ENCODE measurements at places on chromosomes 6 and 20.
A peak's percentile ranks its signal among the peaks of the same experiment; 100 is the strongest.

DNA sequence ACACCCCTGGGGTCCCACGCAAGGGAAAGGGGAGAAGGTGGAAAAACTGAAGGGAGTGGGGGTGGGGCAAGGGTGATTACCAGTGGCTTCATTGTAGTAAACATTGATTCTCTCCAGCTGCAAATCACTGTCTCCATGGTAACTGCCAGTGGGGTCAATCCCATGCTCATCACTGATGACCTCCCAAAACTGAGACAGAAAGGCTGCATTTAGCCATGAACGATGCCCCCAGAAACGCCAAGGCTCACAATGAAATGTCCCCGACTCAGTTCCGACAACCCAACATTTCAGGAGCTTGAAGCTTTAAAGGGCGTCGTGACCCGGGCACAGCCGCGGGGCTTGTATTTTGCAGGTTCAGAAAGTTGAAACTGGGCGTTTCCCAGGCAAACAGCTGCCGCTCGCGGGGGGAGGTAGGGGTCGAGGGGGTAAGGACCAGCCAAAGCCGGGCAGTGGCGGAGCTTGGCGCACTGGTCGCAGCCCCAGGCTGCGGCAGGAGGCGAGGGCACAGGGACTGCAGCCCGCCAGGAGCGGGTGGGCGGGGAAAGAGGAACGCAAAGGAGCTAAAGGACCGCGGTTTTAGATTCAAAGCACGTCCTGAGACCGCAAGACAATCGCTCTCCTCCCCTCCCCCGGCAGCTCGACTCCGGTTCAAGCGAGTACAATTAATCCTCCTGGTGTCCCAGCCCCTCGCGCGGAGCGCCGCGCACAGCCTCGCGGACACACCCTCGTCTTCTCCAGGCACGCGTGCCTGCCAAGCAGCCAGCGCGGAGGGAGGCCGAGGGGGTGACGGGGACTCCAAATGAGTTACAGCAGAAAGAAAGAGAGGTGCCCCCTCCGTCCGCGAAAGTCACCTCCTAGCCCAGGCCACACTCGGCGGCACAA lies 731 bp downstream of the TUBB2B start:
- DNase-seq, result no peak

- no peak for DNase-seq
Measured at GRCh38 chr6:136403110-136403980, 113.7 kb upstream of the BCLAF1 start.

- no peak for DNase-seq
Measured at GRCh38 chr6:79246891-79247290, 12.4 kb upstream of the HMGN3 start.

- no peak for DNase-seq
Measured at GRCh38 chr6:120411394-120411793, 922.9 kb downstream of the TBC1D32 start.

DNA sequence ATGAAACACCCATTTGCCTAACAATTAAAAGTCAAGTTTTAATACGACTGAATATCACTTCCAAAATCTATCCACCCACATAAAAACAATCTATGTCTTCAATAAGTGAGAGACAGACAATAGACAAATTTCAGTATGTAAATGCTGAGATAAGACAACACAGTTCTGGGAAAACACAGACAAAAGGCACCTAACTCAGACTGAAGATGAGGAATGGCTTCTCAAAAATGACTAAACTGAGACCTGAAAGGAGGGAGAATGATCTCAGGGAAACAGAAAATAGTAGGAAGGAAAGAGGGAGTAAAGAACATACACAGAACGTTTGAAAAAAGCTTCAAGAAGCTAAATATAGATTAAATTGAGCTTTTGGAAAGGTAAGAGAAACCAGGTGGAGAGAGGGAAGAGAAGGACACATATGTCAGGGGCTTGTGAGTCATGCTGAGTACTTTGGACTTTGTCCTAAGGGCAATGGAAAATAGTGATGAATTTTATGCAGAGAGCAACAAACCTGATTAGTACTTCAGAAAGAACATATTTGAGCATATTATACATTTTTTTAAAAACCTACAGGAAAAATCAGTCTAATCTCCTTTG lies 16.1 kb downstream of the LMBRD1 start:
- DNase-seq, result no peak

- no peak for DNase-seq
Measured at GRCh38 chr6:110493253-110493800, 16.9 kb upstream of the SLC22A16 start.

- no peak for DNase-seq
Measured at GRCh38 chr20:33810259-33810658, 889 bp upstream of the CHMP4B start.

GRCh38 chr6:20203561-20204511 lies 8.4 kb downstream of the MBOAT1 start:
- DNase-seq, result peak; percentile 38

DNA sequence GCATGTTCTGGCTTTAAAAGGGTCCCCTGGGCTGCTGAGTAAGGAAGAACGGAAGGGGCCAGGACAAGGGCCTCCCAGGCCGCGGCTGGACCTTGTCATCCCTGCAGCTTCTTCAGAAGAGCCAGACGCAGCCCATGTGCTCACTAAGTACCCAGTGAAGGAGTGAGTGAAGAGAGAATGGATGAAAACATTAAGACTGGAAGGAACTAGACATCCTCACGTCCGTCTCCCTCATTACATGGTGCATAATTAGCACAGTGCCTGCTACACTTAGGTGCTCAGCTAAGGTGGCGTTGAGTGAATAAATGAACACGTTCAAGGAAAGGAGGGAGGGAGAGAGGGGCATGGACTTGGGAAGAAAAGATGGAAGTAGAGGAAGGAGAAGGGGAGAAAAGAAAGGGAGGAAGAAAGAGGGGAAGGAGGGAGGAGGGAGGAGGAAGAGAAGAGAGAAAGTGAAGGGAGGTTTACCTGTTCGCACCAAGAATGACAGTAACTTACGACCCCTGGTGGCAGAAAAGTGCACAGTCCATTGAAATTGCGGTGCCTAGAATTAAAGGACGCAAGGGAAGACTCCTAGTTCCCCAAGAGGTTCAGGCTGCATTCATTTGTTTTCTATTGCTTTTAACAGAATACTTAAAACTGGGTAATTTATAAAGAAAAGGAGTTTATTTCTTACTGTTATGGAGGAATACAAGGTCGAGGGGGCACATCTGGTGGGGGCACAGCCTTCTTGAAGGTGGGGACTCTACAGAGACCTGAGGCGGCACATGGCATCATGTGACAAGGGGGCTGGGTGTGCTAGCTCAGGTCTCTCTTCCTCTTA lies 8.0 kb downstream of the TP53RK start:
- DNase-seq, result peak; percentile 63

- DNase-seq, result no peak
Measured at GRCh38 chr6:42088101-42088591, 37.8 kb downstream of the TAF8 start.

GRCh38 chr20:44460795-44461141 lies 14.9 kb upstream of the TTPAL start:
- peak; percentile 76 for DNase-seq

- no peak for DNase-seq
Measured at GRCh38 chr20:47876311-47877088, 91.2 kb upstream of the SULF2 start.

- DNase-seq, result no peak
Measured at GRCh38 chr20:59822291-59823029, 111.0 kb downstream of the SYCP2 start.

DNA sequence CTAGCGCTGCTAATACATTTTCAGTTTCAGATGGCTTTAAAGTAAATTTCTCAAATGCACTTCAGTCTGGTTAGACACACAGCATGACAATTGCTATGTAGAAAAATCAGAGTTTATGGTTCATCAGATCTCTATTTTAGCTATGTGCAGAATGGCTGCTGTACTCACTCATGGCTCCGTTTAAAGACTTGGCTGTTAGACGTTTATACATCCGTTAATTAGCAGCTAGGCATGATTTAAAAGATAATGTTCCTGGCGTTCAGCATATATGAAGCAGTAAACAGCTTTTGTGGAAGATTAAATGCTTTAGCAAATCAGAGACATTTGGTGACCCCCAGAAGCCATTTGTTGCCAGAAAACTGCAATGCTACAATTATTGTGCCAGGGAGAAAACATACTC lies 350.0 kb upstream of the MANEA start:
- DNase-seq, result no peak

GRCh38 chr6:83514466-83514865 lies 2.1 kb downstream of the PRSS35 start:
- no peak for DNase-seq

GRCh38 chr20:58143531-58143930 lies 84.9 kb downstream of the ANKRD60 start:
- DNase-seq, result no peak

DNA sequence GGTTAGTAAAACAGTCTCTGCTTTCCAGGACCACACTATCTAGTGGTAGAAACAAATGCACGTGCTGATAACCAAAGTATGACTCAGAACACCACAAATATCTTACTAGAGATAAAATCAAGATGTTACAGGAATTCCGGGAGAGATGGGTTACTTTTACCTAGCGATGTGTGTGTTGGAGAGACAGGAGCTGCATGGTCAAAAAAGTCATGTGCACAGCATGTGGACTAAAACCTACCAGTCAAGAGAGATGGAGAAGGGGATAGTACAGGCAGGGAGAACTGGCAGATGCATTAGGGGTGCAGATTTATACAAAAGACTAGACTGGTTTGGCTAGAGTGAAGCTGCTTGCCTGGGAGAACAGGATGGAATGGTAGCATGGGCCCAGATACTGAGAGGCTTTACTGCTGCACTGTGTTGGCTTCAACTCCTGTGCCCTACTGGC lies 75.3 kb upstream of the MRAP2 start:
- DNase-seq, result no peak

GRCh38 chr6:2990248-2990931 lies 9.3 kb upstream of the NQO2 start:
- DNase-seq, result no peak

GRCh38 chr6:131765081-131765803 lies 42.6 kb upstream of the ENPP1 start:
- no peak for DNase-seq

DNA sequence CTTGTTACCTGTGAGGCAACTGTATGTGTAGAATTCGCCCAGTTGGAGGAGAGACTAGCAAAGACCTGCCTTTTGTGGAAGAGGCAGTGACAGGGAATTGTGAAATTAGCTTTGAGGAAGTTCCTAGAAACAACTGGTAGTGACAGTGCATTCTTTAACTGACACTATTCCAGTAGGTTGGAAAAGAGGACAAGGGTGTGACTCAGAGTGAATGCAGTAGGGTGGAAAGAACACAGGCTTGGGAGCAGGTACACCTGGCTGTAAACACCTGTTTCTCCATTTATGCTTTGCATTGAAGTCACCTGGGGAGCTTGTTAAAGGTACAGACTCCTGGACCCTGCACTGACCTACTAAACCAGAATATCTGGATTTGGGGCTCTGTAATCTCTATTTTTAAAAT lies 295.7 kb downstream of the PHACTR1 start:
- DNase-seq, result no peak

- DNase-seq, result no peak
Measured at GRCh38 chr6:147805155-147805554, 296.7 kb downstream of the SAMD5 start.

DNA sequence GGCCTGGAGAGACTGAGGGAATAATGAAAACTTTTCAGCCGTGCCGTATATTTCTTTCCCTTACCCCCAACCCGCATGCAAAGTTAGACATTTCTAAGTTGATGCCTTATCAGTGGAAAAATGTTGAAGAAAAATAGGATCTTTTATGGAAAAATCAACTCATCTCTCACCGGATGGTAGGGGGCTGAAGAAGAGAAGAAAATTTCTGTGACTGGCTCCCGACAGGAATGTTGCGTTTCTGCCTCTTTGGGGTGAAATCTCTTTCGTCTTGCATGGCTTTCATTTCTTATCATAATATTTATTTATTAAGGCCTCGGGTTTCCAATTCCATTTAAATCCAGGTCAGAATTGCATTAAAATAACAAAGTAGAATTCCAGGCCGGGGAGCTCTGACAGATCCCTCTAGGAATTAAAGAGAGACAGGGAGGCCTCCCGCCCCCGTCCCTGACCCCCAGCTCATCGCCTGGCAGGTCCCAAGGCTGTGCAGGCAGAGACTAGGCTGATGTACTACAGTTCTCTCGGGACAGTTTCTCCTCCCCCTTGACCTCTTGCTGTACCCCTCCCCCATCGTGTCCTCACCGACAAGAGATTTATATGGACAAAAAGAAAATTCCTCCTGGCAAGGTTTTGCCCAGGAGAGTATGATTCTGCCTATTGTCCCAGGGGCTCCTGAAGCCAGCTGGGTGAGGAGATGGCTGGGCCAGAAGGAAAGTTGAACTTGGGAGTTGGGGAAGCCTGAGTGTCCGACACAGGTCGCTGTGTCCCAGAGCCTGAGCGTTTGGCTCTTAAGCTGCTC lies 1.3 kb downstream of the SCUBE3 start:
- DNase-seq, result no peak

DNA sequence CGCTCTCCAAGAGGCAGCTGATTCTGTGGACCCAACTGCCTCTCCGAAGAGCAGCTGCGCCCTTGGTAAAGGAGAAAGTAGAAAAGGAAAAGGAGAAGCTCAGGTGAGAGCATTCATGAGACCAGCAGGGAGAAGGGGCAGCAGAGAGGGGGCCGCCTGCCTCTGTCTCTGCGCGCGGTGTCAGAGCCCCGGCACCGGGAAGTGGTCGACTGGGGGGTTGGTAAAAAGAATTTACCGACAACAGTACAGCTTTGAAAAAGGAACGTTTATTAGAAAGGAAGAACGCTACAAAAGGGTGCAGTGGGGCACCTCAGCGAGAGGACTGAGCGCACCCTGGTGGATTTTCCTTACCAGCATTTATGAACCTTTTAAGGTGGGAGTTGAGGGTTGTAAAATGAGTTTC lies 61.9 kb downstream of the GPR6 start:
- DNase-seq, result no peak

GRCh38 chr6:161104966-161105365 lies 113.4 kb downstream of the MAP3K4 start:
- no peak for DNase-seq

- DNase-seq, result no peak
Measured at GRCh38 chr6:168992446-168993144, 261.1 kb downstream of the THBS2 start.

- DNase-seq, result no peak
Measured at GRCh38 chr6:23775127-23775526, 350.9 kb upstream of the NRSN1 start.

- DNase-seq, result no peak
Measured at GRCh38 chr6:144555066-144555465, 269.9 kb downstream of the UTRN start.

GRCh38 chr6:12426121-12426520 lies 136.0 kb downstream of the EDN1 start:
- no peak for DNase-seq

GRCh38 chr6:439641-440167 lies 48.2 kb downstream of the IRF4 start:
- DNase-seq, result no peak

GRCh38 chr20:45695496-45695895 lies 6.3 kb upstream of the WFDC13 start:
- DNase-seq, result no peak

DNA sequence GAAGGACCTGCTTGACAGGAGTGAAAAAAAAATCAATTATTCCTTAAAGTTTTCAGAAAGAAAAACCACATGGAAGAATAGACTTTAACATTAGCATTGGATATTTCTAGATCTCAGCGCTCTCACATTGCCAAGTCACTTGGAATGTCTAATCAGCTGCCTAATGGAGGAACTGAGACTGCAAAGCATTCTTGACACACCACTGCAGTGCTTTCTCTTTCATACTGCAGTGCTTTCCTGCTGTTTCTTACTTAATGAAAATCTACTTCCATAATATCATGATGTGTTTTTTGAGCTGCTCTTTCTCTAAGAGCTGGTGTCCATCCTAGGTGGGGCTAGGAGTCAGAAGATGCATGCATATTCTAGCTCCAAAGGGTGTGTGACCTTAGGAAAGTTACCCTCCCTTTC lies 20.4 kb upstream of the MCM3 start:
- DNase-seq, result no peak

All from hematopoietic multipotent progenitor cell treated with erythropoietin and hydrocortisone succinate and interleukin-3 and kit ligand, for 17 days (in vitro differentiated cells).